ENCODE measurements at places on chromosomes 5 and 9. TPM values are rescaled to one million over a fixed set of nuclear protein-coding genes. Genes with fewer than 3 reads are reported as not detected.

GNA14 gene
- polyA plus RNA-seq = 0.11 TPM

- DNase-seq = no peak
Measured at GRCh38 chr9:121884057-121884541, 209.0 kb downstream of the TTLL11 start.

DNA sequence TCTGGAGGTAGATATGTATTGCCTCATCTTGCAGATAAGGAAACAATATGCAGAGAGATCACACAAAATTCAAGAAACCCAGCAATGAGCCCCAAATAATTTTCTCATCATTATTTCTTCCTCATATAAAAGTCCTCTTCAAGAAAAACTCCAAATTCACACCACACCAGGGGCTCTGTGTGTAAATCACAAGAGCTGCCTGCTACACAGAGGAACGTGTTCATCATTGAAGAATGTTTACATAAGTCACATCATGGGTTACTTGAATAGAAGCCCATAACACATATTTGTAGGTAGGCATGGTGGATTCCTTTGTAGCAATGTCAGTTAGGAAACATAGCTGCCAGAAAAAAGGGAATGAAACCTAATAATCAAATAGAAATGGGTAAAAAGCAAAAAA lies 308.1 kb upstream of the TLE4 start:
- no peak for DNase-seq

DNA sequence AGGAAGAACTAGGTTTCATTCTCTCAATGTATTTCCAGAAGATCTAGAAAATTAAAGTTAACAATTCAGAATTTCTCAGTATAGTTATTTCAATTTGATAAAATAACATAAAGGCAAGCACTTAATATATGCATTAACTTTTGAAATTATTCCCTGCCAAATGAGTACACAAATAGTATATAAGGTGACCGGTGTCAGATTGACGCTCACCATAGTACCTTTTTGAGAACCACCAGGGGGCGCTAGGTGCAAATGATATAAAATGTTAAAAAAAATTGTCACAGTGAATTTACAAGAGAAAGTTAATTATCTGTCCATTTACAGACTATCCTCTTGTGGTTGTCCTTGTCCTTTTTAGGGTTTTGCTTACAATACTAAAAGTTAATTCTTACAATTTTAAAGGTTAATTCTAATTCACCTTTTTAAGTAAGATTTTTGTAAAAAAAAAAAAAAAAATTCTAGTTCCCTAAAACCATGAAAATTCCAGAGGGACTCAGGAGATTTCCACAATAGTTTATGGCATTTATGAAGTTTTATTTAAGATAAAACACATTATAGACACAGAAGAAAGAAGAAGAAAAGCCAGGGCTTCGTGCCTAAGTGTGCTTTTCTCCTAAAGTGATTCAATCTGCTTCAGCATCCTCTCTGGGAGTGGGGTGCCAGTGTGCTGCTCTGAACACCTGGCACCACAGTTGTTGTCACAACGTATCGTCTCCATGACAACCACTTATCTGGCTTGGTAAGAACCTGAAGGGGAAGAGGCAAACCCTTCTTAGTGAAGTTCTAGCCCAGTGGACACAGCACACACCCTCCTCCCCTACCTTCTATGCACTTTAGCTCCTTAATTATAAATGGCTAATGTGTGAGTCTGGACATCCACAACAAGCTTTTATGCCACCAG lies 1.7 kb downstream of the ADAMTS16 start:
- DNase-seq = peak; percentile 10

PCDHGA10 gene
- 11.7 TPM for polyA plus RNA-seq

OBP2B gene
- not detected for polyA plus RNA-seq

DNA sequence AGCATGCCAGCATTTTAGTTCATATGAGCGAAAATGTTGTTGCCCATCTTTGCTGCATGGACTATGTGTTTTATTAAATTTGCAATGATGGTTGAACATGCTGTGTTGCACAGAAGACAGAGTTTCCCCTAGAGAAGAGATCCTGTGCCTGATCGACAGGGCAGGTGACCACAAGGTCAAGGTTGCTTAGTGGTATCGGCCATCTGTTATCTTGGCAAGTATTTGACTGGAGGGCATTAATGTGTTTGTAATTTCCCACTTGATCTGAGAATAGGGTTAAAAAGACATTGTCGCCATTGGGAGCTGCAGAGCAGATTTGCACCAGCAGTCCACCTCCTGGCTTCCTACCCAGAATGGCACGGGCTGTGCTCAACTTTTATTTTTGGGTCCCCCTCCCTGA lies 1523.6 kb upstream of the WWC1 start:
- no peak for DNase-seq

GRCh38 chr9:21801683-21802417 lies 586 bp upstream of the MTAP start:
- peak; percentile 50 for DNase-seq

DNA sequence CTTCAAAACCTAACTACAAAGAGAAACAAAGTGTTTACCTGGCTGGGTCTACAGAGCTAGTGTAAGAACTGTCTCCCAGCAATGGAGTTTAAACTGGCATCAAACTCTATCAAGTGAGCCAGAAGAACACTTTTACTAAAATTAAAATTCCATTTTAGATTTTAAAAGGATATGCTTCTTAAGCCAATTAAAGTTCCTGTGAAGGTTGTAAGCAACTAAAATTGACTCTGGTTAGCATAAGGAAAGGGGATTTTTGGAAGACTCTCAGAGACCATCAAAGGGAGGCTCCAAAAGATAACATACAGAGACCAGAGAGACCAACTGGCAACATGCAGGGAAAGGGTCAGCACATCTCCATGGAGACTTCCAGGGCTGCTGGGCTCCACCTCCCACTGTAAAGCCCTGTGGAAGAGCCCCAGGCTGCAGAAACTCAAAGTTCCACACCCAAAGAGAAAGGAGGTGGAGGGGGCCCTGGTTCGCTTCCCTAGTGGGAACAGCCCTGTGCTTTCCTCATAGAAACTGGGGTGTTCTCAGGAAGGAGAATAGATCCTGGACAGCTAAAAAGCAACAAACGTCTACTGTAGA lies 91.7 kb downstream of the AUH start:
- DNase-seq = no peak

GRCh38 chr5:80010754-80011392 lies 19.8 kb upstream of the MTX3 start:
- no peak for DNase-seq

LIFR gene
- 12.7 TPM for polyA plus RNA-seq

GRCh38 chr9:71741926-71742648 lies 26.2 kb downstream of the CEMIP2 start:
- DNase-seq = peak; percentile 65

FOCAD gene
- 49.7 TPM for polyA plus RNA-seq

DNA sequence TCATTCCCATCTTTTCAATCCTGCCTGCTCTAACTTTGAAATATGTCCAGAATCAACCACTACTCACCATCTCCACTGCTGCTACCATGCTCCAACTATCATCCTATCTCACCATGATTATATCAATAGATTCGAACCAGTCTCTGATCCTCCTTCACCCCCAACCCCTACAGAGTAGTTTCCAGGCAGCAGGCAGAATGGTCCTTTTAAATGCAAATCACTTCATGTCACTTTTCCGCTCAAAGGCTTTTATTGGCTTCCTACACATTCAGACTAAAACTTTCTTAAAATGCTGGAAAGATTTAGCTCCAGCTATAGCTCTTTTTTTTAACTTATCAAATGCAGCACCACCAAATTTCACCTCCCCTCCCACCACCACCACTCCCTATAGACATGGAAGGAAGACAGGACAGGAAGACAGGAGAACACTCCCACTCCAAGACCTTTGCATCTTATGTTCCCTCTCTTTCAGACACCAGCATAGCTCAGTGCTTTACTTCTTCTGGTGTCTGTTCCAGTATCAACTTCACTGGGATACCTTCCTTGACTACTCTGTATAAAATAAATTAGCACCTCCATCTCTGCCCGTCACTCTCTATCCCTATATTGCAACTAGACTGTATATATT lies 9.9 kb upstream of the PPP2R2B start:
- DNase-seq = no peak

DNA sequence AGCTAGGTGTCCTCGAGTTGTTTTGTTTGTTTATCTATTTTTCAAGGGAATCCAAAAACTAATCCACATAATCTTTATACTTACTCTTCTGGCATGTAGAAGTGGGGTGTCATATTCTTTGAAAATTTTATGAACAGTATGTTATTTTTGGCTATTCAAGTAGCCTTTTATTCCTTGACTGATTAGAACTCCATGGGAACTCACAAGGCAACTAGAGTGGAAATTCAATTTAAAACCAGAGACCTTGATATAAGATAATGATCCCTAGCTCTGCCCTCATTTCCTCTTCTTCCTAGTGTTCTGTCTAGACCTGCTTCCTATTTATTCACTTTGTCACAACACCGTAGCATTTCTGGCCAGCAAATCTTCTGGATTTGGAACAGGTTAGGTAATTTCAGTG lies 1123.7 kb upstream of the C9orf72 start:
- no peak for DNase-seq

IL5 gene
- polyA plus RNA-seq = not detected

GRCh38 chr5:133792024-133792423 lies 176.4 kb downstream of the C5orf15 start:
- no peak for DNase-seq

- no peak for DNase-seq
Measured at GRCh38 chr9:136237486-136238341, 7.9 kb downstream of the QSOX2 start.

DNA sequence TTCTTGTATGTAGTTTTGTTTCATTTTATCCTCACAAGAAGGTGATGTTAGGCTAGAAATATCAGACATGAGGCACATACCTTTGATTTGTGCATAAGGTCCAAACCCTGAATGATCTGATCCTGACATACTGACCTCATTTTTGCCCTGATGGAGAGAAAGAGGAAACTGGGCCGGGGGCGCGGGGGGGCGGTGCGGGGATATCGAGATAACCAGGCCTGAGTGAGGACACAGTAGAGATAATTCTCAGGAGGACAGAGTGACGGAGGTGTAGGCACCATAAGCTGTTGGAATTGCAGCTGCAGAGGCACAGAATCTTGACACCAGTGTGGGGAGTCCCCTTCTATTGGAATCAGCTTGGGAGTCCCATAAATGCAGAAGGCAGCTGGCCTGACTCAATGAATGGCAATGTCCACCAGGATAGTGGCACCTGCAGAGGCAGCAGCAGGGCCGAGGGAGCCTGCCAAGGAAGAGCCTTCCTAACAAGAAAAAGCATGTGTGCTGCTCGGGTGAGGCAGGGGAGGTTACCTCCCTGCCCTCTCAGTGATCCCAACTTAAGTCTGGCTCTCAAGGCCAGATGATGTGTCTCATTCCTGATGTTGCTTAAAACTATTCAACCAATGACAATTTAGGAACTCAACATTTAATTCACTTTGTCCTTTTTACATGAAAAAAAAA lies 234.3 kb upstream of the MSX2 start:
- DNase-seq = no peak

GRCh38 chr5:61603211-61603908 lies 271.3 kb downstream of the ZSWIM6 start:
- no peak for DNase-seq

- DNase-seq = peak; percentile 47
Measured at GRCh38 chr9:35935755-35936509, 22.0 kb downstream of the OR2S2 start.

DNA sequence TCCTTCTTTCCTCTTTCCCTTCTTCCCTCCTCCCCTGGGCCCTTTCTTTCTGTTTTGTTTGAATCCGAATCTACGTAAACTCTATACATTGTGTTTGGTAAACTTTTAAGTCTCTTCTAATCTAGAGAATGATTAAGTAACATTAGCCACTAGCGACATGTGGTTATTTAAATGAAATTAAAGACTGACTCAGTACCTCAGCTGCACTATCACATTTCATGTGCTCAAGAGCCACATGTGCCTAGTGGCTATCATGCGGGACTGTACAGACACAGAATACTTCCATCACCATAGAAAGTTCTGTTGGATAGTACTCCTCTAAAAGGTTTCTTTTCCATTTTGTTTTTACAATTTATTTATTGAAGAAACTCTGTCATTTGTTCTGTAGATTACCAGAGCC lies 29.0 kb downstream of the DCTN4 start:
- no peak for DNase-seq

CEL gene
- 0.41 TPM for polyA plus RNA-seq

- no peak for DNase-seq
Measured at GRCh38 chr9:93461821-93462220, 8.4 kb upstream of the FAM120AOS start.

DNA sequence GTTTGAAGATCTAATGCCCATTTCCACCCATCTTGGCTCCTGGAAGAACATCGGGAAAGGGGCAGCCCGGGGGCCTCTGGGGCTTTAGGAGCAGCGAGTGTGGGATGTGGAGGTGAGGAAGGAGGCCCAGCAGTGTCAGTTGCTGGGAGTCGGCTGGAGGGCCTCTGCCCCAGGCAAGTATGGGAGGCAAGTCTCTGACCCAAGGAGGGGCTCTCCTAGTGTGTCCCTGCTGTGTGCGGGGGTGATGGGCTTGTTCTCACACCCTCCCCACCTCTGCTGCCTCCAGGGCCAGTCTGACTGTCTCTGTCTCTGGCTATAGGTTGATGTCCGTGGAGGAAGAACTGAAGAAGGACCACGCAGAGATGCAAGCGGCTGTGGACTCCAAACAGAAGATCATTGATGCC lies 129.7 kb downstream of the DAB2IP start:
- DNase-seq = no peak

ARL15 gene
- 17.1 TPM for polyA plus RNA-seq

GRCh38 chr9:127903557-127904475 lies 4.4 kb upstream of the ST6GALNAC6 start:
- no peak for DNase-seq

DNA sequence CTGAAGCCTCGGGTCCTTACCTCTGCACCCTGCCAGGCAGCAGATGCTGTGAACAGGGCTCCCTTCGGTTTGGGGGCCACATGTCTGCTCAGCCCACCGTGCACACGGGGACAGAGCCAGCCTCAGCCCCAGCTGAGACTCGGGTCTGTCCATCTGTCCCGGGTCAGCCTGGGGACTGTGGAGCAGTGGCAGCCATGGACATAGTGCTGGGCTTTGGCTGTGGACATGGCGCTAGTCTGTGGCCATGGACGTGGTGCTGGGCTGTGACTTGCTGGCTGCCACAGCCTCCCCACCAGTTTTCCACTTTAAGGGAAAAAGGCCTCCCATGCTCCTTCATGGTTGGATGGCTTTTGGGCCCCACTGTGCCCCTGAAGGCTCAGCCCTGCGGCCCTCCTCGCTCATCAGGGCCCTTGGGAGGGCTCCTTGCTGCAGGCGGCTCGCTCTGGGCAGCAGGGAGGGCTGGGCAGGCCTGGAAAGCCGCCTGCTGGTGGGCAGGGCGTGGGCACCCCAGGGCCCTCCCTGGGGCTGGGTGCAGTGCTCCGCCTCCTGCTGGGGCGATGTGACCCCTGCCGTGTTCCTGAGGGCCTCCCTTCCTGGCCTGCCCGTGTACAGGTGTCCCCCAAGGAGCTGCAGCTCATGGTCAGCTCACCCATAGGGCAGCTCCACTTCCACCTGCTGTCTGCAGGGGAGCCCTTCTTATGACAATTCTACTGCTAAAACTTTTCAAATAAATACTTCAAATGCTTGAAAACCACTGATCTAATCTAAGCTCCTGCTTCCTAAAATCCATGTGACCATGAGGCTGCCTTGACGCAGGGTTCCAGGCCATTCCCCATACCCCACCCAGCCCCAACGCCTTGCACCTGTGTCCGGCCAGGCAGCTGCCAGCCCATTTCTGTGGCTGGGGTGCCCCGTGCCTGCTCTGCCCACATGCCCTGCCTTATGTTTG lies 112.1 kb upstream of the LMX1B start:
- DNase-seq = no peak

IFNA14 gene
- not detected for polyA plus RNA-seq
